ENCODE measurements at places on chromosomes 1 and 21. TPM values are rescaled to one million over a fixed set of nuclear protein-coding genes. Genes with fewer than 3 reads are reported as not detected.

- no peak for DNase-seq
These were observed 10.5 kb downstream of the CHRNB2 start for GRCh38 chr1:154578058-154578418.

DNA sequence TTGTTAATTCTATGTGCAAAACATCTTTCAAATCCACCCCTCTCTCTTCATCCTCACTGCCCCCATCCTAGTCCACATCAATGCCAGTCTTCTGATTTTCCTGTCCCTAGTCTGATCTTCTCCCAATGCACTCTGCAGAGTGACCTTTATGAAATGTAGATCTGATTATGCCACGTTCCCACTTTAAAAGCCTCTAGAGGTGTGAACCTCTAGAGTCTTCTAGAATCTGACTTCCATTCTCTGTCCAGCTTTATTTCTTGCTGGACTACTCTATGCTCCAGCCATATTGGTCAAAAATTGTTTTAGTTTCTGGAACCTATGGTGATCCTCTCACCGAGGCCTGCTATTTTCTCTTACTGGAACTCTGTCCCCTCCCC, 32.5 kb downstream of the ZNF648 start:
- no peak for DNase-seq

Gene RAB25
- total RNA-seq: not detected

- DNase-seq: no peak
These were observed 19.5 kb upstream of the PROX1 start for GRCh38 chr1:213968146-213968825.

Gene AIDA
- total RNA-seq: 32.4 TPM

Gene AADACL4
- not detected for total RNA-seq

DNA sequence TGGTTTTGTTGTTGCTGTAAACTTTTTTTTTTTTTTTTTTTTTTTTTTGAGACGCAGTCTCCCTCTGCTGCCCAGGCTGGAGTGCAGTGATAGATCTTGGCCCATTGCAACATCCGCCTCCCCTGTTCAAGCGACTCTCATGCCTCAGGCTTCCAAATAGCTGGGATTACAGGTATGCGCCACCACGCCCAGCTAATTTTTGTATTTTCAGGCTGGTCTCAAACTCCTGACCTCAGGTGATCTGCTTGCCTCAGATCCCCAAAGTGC, 78.9 kb upstream of the SLC45A1 start:
- no peak for DNase-seq

GRCh38 chr1:166811691-166812090, 27.6 kb upstream of the POGK start:
- no peak for DNase-seq

- DNase-seq: no peak
These were observed 30.0 kb upstream of the RGL1 start for GRCh38 chr1:183774938-183775337.

Gene HEYL
- 0.08 TPM for total RNA-seq

DNA sequence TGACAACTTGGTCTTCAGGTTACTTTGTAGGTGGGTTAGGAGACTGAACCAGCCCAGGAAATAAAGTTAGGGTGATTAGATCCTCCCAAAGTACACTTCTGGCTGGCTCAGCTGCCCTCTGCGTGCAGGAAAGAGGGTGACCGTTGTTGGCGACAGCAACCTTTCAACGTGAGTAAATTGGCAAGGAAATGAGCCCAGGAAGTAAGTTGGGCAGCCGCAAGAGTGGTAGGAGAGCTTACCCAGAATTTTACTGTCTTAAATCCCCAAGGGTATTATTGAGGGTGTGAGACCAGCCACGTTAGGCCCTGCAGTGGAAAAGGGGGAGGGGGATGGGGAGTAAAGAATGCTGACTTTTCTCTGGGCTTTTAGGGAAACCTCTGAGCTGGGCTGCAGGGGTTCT, 1.6 kb downstream of the TENT5C start:
- DNase-seq: peak; percentile 48

GRCh38 chr1:175126347-175126746, 58.7 kb downstream of the TNN start:
- no peak for DNase-seq

Gene ARHGEF19
- total RNA-seq: 9.6 TPM

Gene TCHH
- total RNA-seq: 0.02 TPM

Gene SH2D2A
- 55.0 TPM for total RNA-seq

DNA sequence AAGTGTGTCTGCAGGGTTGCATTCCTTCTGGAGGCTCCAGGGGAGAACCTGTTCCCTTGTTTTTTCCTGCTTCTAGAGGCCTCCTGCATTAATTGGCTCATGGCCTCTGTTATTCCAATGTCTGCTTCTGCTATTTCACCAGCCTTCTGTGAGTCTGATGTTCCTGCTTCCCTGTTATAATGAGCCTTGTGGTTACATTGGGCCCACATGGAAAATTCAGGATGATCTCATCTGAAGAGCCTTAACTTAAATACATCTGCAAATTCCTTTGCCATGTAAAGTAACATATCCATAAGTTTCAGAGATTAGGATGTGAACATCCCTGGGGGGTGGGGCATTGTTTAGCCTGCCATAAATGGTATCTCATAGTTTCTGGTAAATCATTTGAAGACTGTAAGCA, 181.1 kb downstream of the RWDD3 start:
- DNase-seq: no peak

DNA sequence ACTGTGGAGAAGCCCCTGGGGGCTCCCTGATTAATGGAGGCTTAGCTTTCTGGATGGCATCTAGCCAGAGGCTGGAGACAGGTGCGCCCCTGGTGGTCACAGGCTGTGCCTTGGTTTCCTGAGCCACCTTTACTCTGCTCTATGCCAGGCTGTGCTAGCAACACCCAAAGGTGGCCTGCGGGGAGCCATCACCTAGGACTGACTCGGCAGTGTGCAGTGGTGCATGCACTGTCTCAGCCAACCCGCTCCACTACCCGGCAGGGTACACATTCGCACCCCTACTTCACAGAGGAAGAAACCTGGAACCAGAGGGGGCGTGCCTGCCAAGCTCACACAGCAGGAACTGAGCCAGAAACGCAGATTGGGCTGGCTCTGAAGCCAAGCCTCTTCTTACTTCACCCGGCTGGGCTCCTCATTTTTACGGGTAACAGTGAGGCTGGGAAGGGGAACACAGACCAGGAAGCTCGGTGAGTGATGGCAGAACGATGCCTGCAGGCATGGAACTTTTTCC, 24.8 kb downstream of the PCSK9 start:
- no peak for DNase-seq
